ENCODE measurements at places on chromosomes 6 and 20.

DNA sequence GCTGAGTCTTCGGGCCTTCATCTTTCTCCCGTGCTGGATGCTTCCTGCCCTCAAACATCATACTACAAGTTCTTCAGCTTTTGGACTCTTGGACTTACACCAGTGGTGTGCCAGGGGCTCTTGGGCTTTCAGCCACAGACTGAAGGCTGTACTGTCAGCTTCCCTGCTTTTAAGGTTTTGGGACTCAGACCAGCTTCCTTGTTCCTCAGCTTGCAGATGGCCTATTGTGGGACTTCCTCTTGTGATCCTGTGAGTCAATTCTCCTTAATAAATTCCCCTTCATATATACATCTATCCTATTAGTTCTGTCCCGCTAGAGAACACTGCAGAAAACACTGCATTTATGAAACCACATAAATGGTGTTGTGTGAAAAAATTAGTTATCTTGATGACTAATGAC is 13.9 kb upstream of the BCLAF1 start:
- no peak for DNase-seq

- DNase-seq: no peak
Observed at GRCh38 chr6:10269814-10270472, 144.9 kb downstream of the TFAP2A start.

- no peak for DNase-seq
Observed at GRCh38 chr6:118588626-118589025, 40.5 kb downstream of the PLN start.

GRCh38 chr6:138162111-138162954 is 594 bp downstream of the ARFGEF3 start:
- DNase-seq: no peak
